Fibroblast of the aortic adventitia (primary cell): ENCODE measurements at places on chromosomes 3 and 15. TPM values are rescaled to one million over a fixed set of nuclear protein-coding genes. Genes with fewer than 3 reads are reported as not detected.

The TIMP4 gene
- total RNA-seq: 4.3 and 12.3 TPM in 2 replicates

The POLQ gene
- total RNA-seq: 0.49 and 10.1 TPM in 2 replicates

The SLC9C1 gene
- total RNA-seq: 0.33 and 0.45 TPM in 2 replicates

The CTXN2 gene
- not detected in 2 replicates for total RNA-seq

GRCh38 chr3:61111825-61112224 lies 139.4 kb downstream of the FHIT start:
- no peak for DNase-seq

DNA sequence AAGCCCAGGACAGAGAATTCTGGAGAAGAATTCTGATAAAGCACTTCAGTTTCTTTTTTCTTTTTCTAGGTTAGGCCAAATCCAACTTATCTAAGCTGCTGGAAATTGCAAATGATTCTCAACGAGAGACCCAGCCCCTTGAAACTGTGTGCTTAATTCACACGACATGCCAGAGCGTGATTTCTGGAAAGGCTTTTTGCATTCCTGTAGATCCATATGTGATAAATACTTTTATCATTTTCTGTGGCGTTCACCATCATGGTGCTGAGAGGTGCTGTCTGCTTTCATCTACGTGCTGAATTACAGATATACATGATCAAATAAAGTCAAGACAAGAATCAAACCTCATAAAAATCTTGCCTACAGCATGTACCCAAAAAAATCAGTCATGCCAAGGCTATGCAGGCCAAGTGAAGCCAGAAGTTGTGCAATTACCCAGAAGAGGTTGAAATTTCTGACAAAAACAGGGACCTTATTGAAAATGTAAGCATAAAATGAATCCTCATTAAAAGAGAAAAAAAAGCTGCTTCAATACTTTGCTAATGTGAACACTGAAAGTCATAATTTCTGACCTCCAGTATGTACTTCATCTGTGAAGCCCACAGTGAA lies 10.8 kb upstream of the MEF2A start:
- peak; percentile 44 for DNase-seq

- peak; percentile 38 for DNase-seq
These were observed 32.0 kb downstream of the ZBTB38 start for GRCh38 chr3:141400073-141400971.
